ENCODE measurements at places on chromosomes 7 and 10.

DNA sequence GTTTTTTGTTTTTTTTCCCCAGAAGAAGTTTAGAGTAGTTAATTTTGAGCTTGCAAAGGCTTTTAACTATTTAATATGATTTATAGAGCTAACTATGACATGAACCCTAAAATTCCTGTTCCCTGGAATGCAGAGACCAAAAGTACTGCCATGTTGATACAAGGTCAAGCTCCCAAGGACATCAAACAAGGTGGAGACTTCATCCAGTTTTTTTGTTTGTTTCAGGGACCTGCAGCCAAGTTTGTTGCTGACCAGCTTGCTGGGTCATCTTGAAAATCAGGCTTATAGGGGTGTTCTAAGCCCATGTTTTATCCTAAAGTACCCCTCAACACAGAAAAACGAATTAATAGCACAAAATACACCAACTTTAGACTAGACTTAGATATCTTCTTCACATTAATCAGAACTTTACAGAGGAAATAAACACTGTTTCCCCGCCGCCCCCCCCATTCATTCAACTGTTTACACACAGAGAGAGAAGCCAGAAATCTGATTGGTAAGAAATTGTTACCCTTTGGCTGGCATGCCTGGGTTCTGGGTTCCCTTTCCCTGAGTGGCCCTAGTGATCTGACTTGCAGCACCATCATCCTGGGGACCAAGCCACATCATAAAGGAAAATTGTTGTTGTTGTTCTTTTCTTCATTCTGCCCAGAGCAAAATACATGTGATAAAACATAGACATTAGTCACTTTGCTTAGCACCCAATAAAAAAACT lies 860.5 kb downstream of the CCSER2 start:
- no peak for DNase-seq

DNA sequence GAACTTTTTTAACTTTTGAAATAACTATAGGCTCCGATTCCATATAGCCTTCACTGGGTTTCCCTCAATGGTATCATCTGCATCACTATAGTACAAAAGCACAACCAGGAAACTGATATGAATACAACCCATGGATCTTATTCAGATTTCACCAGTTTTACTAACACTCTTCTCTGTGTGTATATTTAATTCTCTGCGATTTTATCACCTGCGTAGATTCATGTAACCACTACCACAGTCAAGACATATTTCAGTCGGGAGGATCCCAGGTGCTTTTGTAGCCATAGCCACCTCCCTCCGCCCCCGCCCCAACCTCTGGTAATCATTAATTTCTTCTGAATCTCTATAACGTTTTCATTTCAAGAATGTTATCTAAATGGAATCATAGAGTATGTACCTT lies 82.8 kb upstream of the C7orf33 start:
- DNase-seq = no peak

DNA sequence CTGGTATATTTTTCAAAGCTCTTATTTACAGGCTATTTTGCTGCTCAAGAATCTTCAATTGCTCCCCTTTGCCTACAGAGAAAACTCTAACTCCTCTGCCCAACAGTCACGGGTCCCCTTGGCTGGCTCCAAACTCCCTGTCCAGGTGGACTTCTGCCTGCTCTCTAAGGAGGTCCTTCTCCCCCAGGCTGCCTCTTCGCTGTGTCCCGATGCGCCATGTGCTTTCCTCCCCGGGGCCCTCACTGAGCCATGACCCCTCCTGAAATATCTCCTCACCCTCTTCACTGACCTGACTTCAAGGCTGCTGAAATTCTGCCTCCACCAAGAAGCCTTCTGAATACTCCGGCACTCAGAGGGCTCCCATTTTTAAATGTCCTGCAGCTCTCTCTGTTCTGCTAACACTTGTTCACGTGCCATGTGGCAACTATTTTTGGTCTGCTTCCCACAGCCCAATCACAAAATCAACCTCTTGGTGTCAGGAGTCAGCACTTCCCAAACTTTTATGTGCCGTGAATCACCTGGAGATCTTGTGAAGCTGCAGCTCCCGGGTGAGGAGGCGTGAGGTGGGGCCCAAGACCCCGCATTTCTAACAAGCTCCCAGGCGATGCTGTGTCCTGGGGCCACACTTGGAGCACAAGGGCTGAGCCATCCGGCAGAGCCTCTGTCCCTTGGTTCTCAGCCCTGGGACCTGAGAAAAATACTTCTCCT lies 85.7 kb upstream of the COL13A1 start:
- no peak for DNase-seq

- no peak for DNase-seq
Observed at GRCh38 chr7:30995536-30995935, 31.8 kb downstream of the GHRHR start.

GRCh38 chr7:82335927-82336326 lies 107.7 kb downstream of the CACNA2D1 start:
- no peak for DNase-seq

- DNase-seq = peak; percentile 75
Observed at GRCh38 chr7:30134611-30135300, at the start of gene MTURN. Gene MTURN, plus strand, starts transcription at chr7:30134986. Its CDS starts 151 bp downstream, at chr7:30135137.

- no peak for DNase-seq
Observed at GRCh38 chr10:124059551-124059950, 33.8 kb downstream of the CHST15 start.

GRCh38 chr7:88331322-88331721 lies 24.6 kb upstream of the STEAP4 start:
- no peak for DNase-seq

DNA sequence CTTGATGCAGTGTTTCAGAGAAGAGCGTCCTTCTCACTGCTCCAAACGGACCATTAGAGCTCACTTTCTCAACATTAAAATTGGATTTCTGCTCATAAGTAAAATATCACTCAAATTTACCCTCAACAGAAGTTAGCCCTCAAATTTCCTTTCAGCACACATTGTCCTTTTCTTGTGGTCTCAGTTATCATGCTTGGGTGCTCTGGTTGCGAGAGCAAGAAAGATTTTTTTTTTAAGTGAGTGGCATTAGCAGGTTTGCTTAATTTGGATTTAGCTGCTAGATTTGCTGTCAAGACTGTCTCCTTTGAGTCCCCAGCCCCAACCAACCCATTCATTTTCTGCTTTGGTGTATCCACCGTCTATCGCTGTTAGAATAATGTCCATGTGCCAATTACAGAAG lies 2.6 kb upstream of the CH25H start:
- no peak for DNase-seq

- DNase-seq = no peak
Observed at GRCh38 chr7:45701701-45702510, 127.7 kb downstream of the ADCY1 start.

- DNase-seq = no peak
Observed at GRCh38 chr10:96646751-96647166, 59.9 kb upstream of the TM9SF3 start.
